ENCODE measurements at places on chromosomes 6 and 20.
A peak's percentile ranks its signal among the peaks of the same experiment; 100 is the strongest.

DNA sequence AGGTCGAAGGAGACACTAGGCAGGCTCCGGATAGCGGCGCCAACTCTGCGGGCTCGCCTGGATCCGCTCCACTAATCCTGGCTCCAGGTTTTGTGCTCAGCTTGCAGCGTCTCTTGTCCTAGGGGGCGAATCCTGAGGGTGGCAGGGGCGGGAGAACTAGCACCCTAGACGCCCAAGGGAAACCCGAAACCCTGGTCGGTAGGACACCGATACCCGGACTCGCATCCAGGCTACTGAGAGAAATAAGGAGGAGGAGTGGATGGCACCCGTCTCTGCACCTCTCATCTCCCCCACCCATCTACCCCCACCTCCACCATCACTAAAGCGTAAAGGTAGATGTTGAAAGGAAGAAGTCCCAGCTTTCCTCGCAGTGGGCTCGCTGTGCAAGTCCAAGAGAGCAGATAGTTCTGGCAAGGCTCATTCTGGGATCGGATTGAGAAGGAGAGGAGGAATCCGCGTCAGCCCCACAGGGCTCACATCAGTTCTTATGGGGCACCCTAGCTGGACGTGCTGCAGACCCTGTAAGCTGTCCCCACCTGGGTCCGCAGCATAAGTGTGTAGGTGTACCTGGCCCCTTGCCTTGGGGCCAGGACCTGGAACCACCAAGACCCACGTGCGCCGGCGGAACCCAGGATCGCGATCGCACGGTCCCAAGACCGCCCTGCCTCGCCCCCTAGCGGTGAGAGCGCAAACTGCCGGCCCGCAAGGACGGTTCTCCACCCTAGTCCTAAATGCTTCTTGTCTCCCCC, 6.9 kb downstream of the SLC32A1 start:
- peak; percentile 46 for DNase-seq

DNA sequence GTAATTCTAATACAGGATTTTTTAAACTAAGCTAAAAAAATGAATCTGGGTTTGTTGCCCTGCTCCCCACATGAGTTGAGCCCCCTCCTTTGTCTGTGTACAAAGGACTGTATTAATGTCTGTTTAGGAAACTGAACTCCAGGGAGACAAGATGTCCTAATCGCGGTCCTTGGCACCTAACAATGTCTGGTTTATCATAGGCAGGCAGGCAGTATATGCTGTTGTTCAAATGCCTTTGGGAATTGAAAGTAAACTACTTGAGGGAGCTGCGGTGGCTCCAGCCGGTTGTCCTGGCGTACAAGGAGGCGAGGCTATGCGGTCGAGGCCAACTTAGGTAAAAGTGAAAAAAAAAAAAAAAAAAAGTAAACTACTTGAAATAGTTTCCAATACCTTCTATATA, 98.5 kb downstream of the TULP4 start:
- DNase-seq: no peak

- DNase-seq: no peak
These were observed 33.3 kb downstream of the ZNF341 start for GRCh38 chr20:33765099-33765498.

DNA sequence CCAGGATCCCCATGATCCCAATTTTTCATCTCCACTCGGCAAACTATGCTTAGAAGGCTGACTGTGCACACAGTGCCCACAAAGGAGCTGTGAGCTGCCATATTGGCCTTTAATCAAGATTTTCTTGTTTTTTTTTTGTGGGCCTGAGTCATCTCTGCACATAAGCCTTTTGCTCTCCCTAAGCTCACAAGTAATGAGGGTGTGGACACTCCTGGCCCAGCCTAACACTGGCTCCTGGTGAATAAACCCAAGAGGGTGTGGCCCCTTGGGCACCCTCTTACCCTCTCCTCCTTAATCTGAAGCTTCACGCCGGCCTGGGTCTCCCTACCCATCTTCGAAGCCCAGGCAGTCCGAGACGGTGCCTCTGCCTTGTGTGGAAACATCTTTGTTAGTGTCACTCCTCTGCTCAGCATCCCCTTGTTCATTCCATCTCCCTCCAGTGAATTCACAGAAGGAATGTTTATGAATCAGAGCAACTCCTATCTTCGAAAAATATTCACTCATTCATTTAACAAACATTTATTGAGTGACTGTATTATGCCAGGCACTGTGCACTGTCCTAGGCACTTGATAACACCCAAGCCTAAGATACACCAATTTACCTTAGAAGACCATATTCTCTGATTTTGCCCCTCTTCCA, 22.2 kb upstream of the MRPS10 start:
- no peak for DNase-seq

DNA sequence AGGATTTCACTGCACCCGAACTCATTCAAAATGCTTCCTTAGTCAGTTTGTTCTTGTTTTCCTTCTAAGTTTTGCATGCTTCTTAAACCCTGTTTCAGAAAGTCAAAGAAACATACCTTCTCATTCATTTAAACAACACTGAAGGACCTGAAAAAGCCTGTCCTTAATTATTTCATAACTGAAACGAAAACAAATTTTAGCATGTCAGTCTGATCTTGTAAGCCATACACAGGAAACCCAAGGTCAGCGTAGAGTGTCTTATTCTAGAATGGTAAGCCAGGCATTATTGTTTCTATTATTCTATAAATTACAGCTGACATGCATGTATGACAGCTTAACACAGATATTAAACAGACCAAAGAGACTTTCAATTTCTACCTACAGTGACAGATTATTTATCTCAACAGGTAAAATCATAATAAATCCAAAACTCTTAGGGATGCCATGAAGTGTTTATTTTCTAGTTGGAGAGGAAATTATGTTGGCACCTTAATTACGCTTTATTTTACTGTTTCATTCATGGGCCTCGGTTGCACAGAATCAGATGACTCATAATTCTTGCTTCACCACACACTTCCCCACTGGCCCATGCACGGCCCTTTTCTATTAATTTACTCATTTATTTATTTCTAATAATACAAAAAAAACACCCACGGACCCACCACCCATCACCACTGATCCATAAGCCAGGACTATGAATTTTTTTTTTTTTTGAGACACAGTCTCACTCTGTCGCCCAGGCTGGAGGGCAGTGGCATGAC, 39.3 kb upstream of the DUSP22 start:
- DNase-seq: no peak

DNA sequence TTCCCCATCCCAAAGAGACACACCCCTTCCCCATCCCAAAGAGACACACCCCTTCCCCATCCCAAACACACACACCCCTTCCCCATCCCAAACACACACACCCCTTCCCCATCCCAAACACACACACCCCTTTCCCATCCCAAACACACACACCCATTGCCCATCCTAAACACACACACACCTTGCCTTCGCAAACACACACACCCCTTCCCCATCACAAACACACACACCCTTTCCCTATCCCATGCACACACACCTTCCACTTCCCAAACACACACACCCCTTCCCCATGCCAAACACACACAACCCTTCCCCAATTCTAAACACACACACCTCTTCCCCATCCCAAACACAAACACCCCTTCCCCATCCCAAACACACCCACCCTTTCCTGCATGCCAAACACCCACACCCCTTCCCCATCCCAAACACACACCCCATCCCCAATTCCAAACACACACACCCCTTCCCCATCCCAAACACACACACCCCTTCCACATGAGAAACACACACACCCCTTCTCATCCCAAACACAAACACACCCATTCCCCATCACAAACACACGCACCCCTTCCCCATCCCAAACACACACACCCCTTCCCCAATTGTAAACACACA, 315.3 kb downstream of the KIF16B start:
- DNase-seq: no peak

DNA sequence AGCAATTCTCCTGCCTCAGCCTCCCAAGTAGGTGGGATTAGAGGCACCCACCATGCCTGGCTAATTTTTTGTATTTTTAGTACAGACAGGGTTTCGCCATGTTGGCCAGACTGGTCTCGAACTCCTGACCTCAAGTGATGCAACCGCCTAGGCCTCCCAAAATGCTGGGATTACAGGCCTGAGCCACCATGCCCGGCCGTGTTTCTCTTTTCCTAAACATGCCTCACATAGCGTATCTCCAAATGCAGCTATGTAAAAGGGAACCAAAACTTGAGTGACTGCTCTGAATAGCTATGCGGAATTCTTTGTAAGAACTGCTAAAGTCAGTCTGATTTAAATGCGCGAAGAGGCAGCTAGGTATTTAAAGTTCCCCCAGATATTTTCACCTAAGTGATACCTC, 20.5 kb downstream of the BPIFA2 start:
- DNase-seq: no peak

DNA sequence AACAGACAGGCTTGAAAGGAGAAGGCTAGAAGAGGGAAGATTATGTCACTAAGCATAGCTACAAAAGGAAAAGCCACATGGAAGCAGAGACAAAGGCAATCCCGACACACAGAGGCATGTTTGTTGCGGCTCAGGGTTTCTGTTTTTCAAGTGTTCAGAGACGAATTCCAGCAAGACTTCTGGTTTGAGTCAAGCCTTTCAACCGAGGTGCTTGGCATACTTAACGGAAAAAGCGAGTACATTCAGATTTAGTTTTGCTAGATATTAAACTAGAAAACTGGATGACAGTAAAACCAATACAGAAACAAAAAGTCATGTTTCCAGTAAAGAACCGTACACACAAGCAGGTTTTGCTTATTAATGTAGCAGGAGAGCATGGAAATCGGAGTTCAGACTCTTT, 27.2 kb downstream of the MCUR1 start:
- DNase-seq: no peak

DNA sequence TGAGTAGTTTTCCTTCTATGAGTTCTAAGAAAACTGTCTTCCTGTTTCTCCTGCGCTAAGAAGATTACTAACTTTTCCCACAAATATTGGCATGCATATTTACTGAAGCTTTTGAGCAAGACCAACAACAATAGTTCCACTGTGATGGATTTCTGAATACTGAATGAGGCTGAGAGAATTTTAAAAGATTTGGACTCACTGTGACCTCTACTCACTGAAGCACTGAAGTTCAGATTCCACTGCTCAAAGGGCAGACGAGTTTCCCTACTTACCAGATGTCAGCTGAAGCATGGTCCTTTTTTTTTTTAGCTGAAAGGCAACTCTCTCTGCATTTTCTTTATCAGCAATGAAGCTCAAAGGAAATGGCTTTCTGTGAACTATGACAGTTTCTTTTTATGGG, 718.5 kb downstream of the RFPL4B start:
- no peak for DNase-seq

DNA sequence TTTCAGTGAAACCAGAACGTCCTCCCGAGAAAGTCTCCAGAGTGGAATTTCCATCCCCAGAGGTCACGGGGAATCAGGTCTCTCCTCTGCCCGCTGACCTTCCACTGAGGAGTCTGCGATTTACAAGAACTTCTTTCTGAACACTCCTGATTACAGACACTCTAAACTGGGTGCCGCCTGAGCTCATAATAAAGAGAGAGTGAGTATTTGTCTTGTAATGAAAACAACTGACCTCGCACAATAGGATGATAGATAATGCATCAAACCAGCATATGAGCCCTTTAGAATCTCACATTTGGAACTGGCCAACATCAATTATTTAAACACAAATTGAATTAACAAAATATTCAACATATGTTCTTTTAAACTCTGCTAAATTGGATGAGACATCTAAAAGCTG, 47.5 kb downstream of the DLL1 start:
- no peak for DNase-seq

- no peak for DNase-seq
These were observed 214.5 kb downstream of the SOX4 start for GRCh38 chr6:21808045-21808470.

DNA sequence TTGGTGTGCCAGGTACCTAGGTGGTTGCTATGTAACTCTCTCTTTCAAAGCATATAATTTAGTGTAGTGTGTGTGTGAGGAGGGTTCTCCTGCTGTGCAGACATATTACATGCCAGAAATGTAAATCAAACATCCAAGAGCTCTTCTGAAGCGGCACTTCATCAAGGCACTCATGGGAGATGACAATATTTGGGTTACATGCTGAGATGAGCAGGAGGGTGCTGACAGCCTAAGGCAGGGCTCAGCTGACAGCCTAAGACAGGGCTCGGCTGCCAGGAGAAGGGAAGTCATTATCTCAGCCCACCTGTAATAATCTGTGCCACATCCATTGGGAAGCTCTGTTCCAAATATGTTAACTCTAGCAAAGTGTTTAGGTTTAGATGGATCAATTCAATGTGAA, 39.1 kb downstream of the ADGRF5 start:
- no peak for DNase-seq

- DNase-seq: no peak
These were observed 52.7 kb downstream of the LYRM4 start for GRCh38 chr6:5208057-5208456.

DNA sequence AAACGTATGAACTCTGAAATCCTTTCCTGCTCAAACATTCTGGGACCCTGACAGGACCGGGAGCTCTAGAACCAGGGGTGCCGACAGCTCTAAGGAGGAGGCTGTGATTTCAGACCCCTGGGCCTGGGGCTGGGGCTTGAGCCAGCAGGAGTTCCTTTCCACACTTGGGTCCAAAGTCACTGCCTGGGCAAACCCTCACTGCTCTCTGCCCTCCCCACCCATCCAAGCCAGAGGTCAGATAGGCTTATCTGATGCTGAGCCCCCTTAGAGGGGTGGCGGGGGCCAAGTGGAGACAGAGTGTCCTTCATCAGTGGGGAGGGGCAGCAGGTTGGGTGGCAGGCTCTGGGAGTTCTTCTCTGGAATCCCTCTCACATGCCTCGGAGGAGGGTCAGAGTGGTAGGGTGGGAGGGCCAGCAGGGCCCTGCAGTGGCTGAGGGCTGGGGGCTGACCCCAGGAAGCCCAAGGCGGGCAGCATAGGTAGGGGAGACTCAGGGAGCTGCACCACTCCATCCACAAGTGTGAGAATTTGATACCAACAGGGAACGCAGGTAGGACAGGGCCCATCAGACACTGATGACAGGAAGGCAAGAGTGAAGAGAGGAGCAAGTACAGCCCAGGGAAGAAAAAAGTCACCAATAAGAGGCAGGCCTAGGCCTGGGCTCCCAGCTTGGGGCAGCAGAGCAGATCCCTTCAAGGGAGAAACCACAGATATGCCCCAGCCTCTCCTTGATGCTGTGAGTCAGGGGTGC, 121.0 kb downstream of the MRPL14 start:
- DNase-seq: no peak

GRCh38 chr6:7910654-7911344, at the start of gene TXNDC5:
Gene TXNDC5, minus strand, starts transcription at chr6:7910788. Its CDS starts 12 bp downstream, at chr6:7910776.
- DNase-seq: peak; percentile 60

GRCh38 chr6:56050530-56051201, 175.3 kb upstream of the BMP5 start:
- DNase-seq: no peak

DNA sequence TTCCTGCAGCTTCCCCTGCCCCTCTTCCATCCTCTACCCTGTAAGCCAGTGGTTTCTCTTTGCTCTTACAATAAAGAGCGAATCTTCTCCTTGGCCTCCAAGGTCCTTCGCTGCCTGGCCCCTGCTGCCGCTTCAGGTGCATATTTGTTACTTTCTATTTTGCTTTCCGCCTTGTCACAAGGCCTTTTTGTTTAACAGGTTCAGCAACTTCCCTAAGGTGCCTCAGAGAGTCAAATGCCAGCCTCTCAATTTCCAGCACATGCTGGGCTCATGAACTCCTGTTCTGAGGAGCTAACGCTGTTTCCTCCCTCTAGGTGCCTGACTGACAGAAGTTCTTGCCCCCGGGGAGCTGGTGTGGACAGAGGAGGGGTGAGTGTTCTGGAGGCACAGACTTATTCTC, 42.4 kb upstream of the EPB41L1 start:
- no peak for DNase-seq
